ENCODE measurements at places on chromosomes 4 and X. TPM values are rescaled to one million over a fixed set of nuclear protein-coding genes. Genes with fewer than 3 reads are reported as not detected.

NPNT gene
- 1.6 TPM for total RNA-seq

ZNF157 gene
- not detected for total RNA-seq

UGT2B17 gene
- 10.2 TPM for total RNA-seq

SPANXC gene
- not detected for total RNA-seq

PAK3 gene
- total RNA-seq, result not detected

S100P gene
- 0.90 TPM for total RNA-seq

RPA4 gene
- total RNA-seq, result 0.93 TPM

CFAP97 gene
- total RNA-seq, result 15.9 TPM

ATP2B3 gene
- total RNA-seq, result not detected

SYTL5 gene
- 1.1 TPM for total RNA-seq
